Chondrocyte (in vitro differentiated cells): ENCODE measurements at places on chromosomes 11 and 22. TPM values are rescaled to one million over a fixed set of nuclear protein-coding genes. Genes with fewer than 3 reads are reported as not detected.

DNA sequence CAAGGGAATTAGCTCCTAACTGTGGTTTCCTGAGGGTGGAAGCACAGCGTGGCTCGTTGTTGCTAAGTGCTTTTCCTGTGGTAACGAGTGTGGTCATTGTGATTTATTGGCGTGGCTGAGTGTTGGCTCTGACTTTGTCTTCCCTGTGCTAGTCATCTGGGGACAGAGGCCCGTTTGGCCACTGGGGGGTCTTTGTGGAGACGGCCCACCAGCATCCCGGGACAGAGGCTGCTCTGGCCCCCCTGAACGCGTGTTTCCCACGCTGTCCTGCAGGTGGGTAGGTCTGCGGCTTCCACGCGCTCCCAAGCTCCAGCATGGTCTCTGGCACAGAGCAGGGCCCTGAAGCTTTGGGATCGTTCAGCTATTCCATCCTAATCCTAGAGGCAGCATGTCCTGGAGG lies 1040.0 kb downstream of the TBC1D22A start:
- H3K27ac ChIP-seq: no peak overlapping the region
- H3K4me3 ChIP-seq: no peak overlapping the region
- H3K27me3 ChIP-seq: peaks cover 3% of the 10 kb centered on the region
- H3K36me3 ChIP-seq: peaks cover 10% of the 10 kb centered on the region
- no peak for DNase-seq
- no peaks in the 10 kb centered on the region for H3K4me1 ChIP-seq

DNA sequence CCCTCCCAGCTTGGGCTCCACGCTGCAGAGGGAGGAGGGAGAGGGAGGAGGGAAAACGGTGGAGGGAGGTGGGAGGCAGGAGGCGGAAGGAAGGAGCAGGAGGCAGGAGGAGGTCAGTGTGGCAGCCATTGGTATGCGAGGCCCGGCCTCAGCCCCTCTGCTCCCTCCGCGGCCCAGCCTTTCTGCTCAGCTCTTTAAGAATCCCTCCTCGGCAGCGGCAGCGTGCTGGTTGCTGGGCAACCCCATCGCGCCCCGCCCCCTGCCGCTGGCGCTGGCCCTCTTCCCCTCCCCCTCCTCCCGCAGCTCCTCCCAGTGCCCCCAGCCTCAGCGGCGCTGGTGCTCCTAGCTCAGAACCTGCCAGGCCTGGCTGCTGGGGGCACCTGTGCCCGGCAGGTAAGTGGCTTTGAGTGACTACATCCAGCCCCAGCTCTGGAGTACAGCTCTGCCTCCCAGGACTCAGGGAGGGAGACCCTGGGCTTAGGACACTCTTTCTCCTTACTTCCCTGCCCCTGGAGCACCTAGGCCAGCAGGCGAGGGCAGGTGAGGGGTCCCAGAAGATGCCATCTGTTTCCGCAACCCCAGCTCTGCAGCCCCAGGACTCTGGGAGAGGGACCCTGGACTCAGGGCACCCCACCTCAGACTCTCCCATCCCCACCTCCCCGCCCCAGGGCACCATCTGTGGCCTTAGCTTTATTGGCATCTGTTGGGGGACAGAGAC lies 7.2 kb upstream of the FLRT1 start:
- H3K4me1 ChIP-seq: no peaks in the 10 kb centered on the region
- peaks cover 2% of the 10 kb centered on the region for H3K27me3 ChIP-seq
- H3K36me3 ChIP-seq: peaks cover 1% of the 10 kb centered on the region
- no peak overlapping the region for H3K27ac ChIP-seq
- DNase-seq: no peak

DNA sequence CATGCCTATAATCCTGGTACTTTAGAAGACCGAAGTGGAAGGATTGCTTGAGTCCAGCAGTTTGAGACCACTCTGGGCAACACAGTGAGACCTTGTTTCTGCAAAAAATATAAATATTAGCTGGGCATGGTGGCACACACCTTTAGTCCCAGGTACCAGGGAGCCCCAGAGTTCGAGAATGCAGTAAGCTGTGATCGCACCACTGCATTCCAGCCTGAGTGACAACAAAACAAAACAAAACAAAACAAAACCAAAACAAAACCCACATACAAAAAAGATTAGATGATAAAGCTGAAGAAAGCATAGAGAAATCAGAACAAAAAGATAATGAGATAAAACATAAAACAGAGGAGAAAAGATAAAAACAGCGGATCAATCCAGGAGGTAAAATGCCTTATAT lies 62.1 kb downstream of the TCF20 start:
- H3K27ac ChIP-seq: no peak overlapping the region
- H3K36me3 ChIP-seq: peaks cover 10% of the 10 kb centered on the region
- no peaks in the 10 kb centered on the region for H3K27me3 ChIP-seq
- H3K4me3 ChIP-seq: no peak overlapping the region
- DNase-seq: no peak
- peaks cover 14% of the 10 kb centered on the region for H3K4me1 ChIP-seq

C22orf31 gene
- not detected in 3 replicates for total RNA-seq
